ENCODE measurements at places on chromosomes 12 and 14.

- no peak for DNase-seq
Measured at GRCh38 chr12:84701041-84701440, 211.6 kb downstream of the SLC6A15 start.

- no peak for DNase-seq
Measured at GRCh38 chr12:89657066-89657465, 51.6 kb downstream of the ATP2B1 start.

GRCh38 chr14:24840204-24840893 is 206.4 kb upstream of the GZMB start:
- DNase-seq, result no peak

DNA sequence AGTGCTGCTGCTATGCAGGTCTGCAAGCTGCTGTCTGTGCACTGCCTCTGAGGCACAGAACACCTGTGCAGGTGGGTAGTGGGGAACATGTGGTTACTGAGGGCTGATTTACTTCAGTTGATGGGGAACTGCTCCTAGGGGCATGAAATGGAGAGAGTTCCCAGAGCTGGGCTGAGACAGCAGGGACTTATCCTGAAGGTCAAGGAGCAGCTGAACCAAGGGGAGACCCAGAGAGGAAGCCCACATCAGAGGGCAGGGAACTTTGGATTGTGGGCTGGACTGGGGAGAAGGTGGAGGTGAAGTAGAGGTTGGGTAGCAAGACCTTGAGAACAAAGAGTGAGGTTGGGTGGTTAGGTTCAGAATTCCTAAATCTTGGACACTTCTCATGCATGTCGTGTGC is 311.9 kb downstream of the AACS start:
- DNase-seq, result no peak

DNA sequence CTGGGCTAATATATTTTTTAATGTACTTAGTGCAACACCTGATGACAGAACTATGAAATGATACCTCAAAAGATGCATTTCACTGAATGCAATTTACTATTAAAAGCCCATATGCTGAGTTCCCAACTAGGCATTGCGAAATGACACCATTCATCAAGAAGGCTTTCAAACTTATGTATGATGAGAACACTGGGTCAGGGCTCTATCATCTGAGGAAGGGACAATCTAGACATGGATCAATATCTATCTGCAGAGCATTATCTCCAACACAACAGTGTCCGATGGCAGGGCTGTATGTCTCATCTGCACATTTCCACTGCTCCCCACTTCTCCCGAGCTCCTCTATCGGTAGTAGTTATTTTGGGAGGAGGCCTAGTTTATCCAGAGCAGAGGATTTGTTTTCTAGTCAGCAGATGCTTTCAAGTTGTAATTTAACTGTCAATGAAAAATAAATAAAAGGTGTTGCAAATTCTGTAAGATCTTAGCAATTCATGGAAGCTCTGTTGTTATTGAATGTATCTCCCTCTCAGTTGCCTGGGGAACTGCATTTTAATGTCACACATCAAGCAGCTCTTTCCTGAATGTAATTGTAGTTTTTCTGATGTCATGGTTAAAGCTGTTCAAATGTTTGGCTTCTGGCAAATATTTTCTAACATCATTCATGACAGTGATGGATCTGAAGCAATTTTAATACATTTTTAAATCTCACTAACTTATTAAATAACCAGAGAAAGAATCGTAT is 7.4 kb upstream of the GCH1 start:
- DNase-seq, result no peak

- DNase-seq, result no peak
Measured at GRCh38 chr12:124588751-124589267, 21.4 kb upstream of the NCOR2 start.

GRCh38 chr14:98756749-98757148 is 515.2 kb downstream of the BCL11B start:
- DNase-seq, result no peak

- no peak for DNase-seq
Measured at GRCh38 chr12:46473634-46474329, 101.2 kb upstream of the SLC38A2 start.

Measured in activated CD4-positive, CD25-positive, alpha-beta regulatory T cell treated with anti-CD3 and anti-CD28 coated beads, Interleukin-2, amount 50 U/mL, for 16 hours (primary cell).